Transverse colon (tissue), 4 donors: ENCODE measurements at places on chromosomes 12 and 14. TPM values are rescaled to one million over a fixed set of nuclear protein-coding genes. Genes with fewer than 3 reads are reported as not detected.
A peak's percentile ranks its signal among the peaks of the same experiment; 100 is the strongest.

GRCh38 chr14:29376237-29376636, 551.4 kb downstream of the PRKD1 start:
- no peak for DNase-seq

ABCD2 gene
- total RNA-seq, result 0.55 TPM

DNA sequence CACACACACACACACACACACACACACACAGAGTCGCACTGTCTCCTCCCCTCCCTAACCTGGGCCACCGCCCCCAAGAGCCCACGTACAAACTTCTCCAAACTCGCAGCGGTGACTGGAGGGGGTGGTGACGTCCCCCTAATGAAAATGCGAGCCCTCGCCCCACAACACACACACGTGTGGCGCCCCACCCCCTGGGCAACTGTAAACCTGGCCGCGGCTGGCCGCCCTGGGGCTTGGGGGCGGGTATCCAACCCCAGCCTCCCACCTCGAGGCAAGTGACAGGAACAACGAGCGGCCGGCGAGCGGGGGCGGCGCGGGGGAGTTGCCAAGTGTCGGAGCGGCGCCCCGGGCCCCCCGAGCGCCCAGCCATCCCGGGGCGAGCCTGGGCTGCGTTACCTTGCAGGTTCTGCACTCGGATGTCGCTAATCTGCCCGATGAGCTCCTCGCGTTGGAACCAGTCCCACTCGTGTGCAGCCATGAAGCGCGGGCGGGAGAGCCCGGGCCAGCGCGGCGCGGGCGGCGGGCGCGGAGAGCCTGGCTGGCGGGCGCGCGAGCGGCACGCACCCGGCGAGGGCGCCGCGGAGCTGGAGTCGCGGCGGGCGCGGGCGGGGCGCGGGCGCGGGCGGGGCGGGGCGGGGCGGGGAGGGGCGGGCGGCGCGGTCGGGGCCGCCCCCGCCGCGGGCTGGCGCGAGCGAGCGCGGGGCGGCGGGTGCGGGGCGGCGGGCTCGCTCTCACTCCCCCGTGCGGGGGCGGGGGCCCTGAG, at the start of gene CLMN:
Gene CLMN, minus strand, starts transcription at position 597 of the 766 bp plus-strand sequence. Its CDS starts 116 bp downstream, at position 481.
- DNase-seq, result peak; percentile 61

DNA sequence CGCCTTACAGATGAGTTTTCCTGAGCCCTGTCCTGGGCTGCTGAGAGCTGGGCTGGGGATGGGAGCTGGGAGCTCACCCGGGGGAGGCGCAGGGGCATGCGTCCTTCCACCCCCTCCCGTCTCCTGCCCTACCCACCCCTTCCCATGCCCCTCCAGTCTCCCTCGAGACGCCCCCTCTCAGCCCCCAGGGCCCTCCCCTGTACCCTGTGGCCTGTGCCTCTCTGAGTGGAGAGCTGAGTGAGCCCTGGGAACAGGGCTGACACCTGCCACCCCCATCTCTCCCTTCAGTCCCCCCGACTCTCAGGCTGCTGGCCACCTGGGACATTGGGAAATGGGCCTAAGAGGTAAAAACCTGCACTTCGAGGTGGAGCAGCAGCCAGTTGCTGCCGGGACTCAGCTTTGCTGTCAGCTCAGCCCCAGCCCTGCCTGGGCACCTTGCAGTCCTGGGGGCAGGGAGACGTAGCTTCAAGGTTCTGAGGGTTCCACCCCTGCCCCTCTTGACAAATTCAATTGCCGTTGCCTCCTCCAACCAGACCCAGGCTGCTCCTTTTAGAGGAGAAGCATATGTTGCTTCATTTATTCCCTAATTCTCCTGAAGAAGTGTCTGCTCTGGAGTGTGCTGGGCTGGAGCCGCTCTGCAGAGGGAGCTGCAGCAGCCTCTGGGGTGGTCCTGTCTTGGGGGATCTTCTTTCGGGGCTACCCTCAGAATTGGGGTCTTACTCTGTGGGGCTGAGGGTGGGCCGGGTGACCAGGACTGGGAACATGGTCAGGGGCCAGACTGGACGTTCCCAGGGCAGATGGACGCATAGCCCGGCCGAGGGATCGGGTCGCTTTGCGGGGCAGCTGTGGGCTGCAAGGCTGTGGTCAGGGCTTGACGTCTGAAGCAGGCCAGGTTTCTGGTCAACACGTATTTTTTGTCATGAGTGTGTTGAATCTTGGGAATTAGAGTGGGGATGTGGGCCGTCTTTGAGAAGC, 141.4 kb downstream of the ADGRD1 start:
- no peak for DNase-seq

RACGAP1 gene
- 13.4 TPM for total RNA-seq

VRTN gene
- not detected for total RNA-seq

DNA sequence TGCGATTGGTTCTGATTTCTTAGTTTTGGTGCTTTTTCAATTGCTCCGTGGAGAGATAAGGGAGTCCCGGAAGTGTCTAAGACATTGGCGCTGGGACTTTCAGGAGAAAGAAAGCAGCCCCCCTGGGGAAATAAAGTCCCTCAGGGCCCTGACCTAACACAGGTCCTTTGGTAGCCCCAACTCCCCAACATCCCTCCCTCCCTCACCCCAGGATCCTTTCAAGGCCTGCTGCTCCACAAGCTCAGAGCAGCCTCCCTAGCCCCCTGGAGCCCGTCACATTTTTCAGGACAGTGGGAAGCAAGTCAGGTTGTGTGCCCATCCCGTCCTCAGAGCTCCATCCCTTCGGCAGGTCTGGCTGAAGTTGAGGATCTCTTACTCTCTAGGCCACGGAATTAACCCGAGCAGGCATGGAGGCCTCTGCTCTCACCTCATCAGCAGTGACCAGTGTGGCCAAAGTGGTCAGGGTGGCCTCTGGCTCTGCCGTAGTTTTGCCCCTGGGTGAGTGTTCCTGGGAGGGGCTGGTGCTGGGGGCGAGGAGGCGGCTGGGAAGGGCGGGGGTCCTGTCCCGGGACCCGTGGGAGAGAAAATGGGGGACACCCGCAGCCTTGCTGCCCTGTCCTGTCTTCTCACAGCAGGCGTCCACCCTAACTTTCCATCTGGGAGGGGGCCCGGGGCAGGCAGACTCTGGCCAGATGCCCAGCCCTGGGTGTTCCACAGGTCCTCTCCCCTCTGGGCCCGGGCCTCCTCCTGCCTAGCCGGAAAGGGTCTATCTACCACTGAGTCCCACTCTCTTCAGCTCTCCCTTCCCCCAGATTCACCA, 950 bp downstream of the IFI27 start:
- no peak for DNase-seq

- peak; percentile 22 for DNase-seq
These were observed 240.7 kb upstream of the PLEKHG7 start for GRCh38 chr12:92462049-92462448.

- DNase-seq, result no peak
These were observed 229.6 kb upstream of the NOS1 start for GRCh38 chr12:117590999-117591398.

NEMP1 gene
- total RNA-seq, result 4.1 TPM

- no peak for DNase-seq
These were observed 68.7 kb downstream of the SLC16A7 start for GRCh38 chr12:59664495-59664894.

- no peak for DNase-seq
These were observed 234.8 kb upstream of the FKBP4 start for GRCh38 chr12:2559931-2560330.

DNA sequence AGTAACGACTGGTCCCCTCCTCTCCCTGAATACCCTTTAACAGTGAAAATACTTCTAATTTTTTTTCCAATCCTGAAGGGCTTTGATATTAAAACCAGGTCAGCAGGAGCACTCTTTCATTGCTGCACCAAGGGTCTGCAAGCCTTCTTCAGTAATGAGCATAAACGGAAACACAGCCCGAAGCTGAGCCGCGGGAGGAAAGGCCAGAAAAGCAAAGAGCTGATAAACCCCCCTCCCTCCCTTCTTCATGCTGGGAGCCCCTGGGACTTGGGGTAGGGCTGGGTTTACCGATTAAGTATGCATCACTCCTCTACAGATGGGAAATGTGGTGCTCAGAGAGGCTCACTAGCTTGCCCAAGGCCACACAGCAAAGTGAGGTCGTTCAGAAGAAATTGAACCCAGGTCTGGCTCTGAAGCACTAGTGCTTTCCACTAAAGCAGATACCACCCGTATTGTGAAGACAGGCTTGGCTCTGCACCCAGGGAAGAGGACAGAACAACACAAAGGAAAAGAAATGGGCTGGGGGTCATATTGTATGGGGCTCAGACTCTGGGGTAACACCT, 128.8 kb downstream of the GLT1D1 start:
- no peak for DNase-seq
